ENCODE measurements at places on chromosomes 5 and 9.

- no peak for DNase-seq
Measured at GRCh38 chr5:25955337-25955736, 1083.0 kb downstream of the CDH9 start.

GRCh38 chr5:80961376-80962281 lies 1.5 kb downstream of the RASGRF2 start:
- peak; percentile 46 for DNase-seq

DNA sequence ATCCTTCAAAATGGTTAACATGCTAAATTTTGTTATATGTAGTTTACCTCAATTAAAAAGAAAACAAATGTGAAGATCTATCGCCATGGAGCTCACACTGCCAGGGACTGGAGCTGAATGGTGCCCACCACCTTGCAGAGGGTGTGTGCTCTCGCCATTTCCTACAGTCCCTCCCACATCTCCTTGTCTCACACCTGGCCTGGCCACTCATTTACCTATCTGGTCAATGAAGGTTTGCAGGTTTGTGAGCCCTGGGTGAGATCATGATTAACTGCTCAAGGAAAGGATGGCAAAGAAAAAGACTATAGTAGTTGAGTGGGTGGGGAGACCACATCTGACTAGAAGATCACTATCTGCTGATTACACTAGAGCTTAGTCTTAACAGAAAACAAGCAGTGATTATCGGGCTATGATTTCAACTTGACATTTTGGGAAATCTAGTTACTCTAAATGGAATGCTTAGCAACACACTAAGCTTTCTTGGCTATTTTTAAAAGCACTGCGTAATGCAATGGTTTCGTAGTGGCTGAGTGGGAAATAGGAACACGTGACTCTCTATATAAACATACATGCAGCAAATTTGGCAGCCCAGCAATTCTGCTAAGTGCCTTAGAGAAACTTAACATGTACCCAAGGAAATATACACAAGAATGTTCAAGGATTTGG lies 27.3 kb downstream of the PUM3 start:
- DNase-seq: no peak

DNA sequence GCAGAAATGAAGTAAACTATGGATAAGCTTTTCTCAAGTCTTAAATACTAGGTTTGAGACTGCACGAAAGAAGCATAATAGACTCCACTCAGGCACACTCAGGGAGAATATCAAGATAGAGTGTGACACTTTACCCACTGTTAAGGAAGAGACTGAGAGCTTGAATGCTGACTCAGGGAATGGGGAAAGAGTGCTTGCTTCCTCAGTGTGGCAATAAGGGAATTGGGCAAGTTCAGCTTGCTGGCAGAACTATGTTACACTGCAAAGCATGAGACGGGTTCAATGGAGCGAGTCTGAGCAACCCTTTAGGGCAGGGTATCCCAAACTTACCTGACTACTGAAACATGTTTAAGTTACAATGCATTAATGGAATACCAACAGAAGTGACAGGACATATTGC lies 237.7 kb upstream of the MEF2C start:
- DNase-seq: no peak

DNA sequence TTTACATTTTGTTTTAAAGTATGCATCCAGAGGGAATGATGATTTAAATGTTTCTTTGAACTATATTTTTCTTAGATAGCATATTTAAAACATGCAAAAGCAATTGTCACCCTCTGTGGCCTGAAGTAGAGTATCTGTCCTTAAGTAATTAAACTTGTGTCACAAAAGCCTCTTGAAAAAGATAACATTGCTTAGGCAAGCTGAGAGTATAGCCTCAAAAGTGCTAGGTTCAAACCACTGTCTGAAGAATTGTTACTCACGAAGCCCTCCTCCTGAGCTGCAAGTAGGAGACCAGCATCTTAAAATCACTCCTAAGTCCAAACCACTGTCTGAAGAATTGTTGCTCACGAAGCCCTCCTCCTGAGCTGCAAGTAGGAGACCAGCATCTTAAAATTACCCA lies 378.0 kb upstream of the PRR16 start:
- DNase-seq: no peak

- DNase-seq: no peak
Measured at GRCh38 chr5:76305269-76305668, 97.8 kb upstream of the IQGAP2 start.

Data from activated T-cell treated with anti-CD3 and anti-CD28 coated beads for 48 hours (primary cell).